Kasumi-1 (cell line): ENCODE measurements at places on chromosomes 3 and 15.

DNA sequence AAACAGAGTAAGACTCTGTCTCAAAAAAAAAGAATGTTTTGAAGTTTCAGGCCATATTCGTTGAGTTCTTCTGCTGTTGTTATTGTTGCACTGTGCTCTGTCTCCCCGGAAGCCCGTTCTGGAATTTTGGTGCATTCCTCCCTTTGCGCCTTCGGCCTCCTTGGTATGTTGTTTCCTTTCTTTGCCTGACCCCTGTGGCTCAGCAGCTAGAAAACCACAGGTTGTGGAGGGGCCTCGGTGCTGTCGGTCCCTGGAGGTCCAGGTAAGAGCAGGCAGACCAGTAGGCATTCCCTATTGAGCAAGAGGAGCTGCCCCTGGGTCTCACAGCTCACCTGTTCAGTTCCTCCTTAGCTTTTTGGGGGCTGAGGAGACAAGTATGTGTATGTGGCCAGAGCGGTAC lies 51.0 kb upstream of the DLG1 start:
- DNase-seq, result no peak

DNA sequence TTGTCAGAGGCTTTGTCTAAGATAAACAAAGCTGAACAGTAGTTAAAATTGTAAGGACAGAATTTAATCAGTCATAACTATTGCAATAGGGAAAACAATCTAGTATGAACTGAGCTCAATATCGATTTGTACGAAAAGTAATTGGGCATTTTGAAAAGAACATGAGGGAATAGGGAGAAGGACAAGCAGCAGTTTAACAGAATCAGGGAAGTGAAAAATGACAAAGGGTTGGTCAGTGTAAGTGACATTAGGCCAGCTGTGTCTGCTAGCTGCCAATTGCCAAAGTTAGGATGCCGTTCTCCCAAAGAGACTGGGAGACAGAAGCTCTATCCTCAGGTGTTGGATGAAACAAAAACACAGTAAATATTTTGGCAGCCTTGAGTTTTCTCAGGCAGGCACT lies 3.3 kb upstream of the DNAJA4 start:
- DNase-seq, result no peak

DNA sequence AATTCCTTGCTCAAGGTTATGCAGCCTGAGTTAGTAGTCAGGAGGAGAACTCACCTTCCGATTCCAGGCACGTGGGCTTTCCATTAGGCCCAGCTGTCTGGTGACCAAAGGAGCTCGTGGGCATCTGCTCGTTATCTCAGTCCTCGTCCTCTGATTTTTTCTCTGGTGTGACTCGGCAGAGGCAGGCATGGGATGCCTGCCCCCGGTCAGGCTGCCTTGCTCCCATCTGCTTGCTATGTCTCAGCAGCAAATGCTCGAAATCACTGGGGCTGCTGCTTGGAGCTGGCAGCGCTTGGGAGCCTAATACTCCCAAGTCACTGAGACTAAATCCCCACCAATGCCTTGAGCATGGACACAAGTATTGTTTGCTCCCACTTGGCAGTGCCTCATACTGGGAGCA lies 84.5 kb upstream of the NMNAT3 start:
- no peak for DNase-seq

GRCh38 chr15:65086680-65087111 lies 10.2 kb downstream of the KBTBD13 start:
- peak; percentile 20 for DNase-seq

DNA sequence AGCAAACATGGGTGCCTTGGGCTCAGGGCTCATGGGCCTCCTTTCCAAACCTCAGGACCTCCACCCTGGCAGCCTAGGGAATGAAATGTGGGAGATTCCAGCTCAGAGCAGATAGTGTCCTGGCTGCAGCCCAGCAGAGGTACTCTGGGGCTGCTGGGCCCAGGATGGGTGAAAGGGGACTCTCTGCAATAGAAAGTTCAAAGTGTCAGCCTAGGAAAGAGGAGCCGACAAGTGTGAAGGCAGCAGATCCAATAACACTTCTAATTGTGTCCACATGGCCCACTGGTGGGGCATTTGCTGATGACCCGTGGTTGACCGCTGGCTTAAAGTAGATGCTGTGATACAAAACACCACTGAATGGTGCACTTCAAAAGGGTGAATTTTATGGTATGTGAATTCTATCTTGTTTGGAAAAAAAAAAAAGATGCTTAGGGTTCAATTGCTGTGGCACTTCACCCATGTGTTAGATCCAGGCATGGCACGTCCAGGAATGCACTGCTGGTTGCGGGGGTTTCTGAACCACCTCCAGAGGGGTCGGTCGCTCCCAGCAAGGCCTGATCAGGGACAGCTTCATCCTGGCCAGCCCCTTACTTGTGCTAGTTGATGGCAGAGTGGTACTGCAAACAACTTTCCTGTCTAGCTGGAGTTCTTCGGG lies 20.9 kb downstream of the AMOTL2 start:
- DNase-seq, result no peak

DNA sequence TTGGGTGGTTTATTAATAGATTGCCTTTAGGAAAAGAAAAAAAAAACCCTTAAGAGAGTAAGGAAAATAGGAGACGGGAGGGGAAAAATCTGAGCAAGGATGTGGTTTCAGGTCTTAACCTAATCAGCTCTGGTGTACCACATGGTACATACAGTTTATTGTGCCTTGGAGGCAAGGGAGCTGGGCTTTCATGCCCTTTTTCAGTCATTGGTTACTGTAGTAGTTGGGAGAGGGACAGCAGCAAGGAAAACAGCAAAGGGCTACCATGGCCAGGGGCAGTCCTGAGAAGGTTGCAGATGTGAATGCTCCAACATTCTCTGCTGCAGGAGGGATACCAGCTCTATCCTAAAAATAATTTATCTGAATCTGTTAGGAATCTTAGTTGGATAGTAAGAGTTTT lies 5.9 kb downstream of the CMC1 start:
- no peak for DNase-seq

- no peak for DNase-seq
Observed at GRCh38 chr3:151196434-151196833, 6.6 kb downstream of the GPR171 start.

DNA sequence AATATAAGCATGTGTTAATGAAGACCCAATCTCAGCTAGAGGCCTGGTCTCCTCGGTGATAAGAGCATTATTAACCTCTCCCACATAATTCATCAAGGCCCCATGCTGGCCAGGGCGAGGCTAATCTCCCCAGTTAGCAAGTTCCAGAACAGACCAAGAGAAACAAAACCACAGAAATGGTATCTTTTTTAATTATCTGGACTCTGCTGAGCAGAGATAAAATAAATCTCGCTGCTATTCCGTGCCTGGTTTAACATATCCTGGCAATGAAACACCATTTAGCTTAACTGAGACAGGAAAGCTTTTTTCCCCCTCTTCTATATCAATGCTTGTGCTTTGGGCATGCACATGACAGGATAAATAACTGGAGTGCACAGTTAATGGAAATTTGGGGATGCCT lies 72.5 kb upstream of the ARHGEF3 start:
- no peak for DNase-seq

- DNase-seq, result no peak
Observed at GRCh38 chr3:58026598-58026997, 18.4 kb downstream of the FLNB start.

DNA sequence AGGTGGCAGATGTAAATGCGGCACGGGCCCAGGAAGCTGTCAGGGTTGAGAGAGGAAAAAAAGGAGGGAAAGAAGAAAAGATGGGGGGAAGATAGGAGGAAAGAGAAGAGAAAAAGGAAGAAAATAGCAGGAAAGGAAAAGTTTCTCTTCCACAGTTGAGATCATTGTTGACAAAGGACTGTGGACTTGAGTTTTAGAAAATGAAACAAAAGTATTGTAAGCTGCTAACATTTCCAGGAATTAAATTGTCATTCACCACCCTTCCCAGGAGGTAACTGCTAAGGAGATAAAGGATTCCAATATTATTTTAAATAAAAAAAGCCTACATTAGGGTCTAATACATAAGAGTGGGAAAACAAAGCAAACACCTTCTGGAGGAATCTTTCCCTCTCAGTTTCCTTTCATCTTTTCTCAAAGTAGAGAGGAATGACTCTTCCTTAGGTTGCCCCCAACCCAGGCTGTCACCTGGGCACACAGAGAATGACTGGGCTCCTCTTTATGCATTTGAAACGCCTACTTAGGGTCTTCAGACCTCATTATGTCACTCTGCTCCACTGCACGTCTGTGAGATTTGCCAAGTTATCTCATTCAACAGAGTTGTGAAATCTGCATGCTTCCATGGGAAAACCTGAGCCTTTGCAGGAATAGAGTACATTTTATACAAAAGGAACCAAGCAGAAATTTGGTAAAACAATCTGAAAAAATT lies 194.0 kb downstream of the TNIK start:
- no peak for DNase-seq

DNA sequence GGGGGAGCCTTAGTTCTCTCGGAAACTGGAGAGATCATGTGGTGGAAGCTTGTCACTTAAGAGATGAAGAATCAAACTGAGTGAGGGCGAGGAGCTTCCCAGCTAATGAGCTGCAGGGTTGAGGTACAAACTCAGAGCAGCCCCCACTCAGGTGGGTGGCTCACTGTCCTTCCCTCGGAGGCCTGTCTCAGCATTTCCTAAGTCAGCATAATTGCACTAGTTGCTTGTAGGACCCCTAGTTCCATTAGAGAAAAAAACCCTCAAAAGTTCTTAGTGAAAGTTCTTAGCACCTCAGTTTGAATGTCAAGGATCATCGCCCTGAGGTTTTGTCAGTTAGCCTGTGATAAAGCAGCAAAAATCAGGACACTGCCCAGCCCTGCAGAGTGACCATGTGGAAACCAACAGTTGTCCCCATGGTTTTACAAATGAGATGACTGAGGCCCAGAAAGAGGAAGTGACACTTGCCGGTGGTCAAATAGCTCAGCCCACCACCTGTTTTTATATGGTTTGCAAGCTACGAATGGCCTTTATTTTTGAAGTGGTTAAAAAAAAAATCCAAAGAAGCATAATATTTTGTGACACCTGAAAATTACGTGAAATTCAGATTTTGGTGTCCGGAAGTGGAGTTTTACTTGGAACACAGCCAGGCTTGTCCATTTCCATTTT lies 11.9 kb downstream of the SMAD6 start:
- DNase-seq, result no peak

DNA sequence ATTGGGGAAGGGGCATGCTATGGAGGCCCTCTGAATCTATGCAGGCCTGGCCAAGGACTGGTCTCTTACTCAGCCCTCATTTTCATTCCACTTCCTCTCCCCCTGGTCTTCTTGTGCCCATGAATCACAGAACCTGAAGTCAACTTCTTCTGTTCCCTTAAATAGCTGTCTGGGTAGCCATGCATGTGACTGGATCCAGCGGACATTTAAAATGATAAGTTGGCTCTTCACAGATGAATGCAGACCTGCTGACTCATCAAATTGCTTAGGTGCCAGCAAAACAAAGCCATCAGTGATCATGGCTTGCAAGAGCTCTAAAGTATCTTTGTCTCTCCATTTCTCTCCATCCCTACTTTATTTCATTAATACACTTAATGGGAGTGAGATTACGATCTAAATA lies 90.1 kb upstream of the CADPS start:
- no peak for DNase-seq
